ENCODE measurements at places on chromosomes 6 and 20.

GRCh38 chr6:6376845-6377244, 56.4 kb upstream of the F13A1 start:
- no peak for DNase-seq

DNA sequence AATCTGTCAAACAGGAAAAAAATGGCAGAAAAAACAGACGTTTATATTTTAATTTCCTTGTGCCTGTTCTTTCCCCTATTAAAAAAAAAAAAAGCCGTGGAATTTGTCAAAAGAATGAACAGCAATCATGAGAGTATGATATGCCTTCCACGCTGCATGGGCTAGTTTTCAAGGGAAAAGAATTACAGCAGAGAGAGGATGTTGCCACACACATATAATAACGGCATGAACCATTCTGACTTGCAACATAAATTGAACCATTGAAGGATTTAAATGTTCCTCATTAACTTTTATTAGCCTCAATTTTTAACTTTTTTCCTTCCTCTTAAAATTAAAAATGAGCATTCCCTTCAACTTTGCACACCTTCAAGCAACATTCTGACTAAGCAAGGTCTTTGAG, 301.8 kb downstream of the FOXC1 start:
- no peak for DNase-seq

GRCh38 chr6:108365478-108365877, 70.6 kb downstream of the AFG1L start:
- DNase-seq: no peak

DNA sequence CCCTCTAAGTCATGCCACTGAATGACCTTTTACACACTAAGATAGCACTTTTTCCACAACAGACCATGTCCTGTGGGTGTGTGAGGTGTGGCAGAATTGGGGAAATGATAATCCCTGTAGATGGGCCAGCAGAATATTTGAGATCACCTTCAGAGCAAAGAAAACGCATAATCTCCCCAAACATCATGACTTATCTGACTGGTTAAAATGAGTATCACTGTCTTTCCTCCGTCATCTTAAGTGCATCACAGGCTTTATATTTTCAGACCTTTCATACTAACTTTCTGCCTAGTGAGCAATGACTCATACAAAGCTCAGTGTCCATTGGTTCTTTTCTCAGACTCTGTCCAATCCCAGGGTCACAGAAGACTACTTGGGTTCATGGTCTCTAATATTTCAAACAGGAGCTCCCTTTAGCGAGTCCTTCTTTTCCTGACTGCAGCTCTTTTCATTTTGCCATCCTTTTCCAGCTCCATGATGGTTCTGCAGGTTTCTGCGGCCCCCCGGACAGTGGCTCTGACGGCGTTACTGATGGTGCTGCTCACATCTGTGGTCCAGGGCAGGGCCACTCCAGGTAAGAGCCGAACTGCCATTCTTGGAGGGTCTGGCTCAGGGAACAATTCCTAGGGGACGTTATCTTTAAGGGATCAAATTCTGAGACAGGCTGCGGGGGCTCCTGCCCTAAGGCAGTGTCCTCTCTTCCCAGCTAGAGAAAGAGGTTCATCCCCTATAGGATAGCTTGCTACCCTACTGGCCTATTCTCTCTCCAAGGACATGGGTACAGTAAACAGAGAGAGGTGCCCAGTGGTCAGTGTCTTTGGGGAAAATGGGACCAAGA, at the start of gene HLA-DPB1:
Gene HLA-DPB1 (plus strand): TSS at position 423 of the 838 bp plus-strand sequence. CDS start 52 bp downstream, at position 475.
- peak; percentile 61 for DNase-seq

- DNase-seq: no peak
These were observed 1224.0 kb upstream of the ADGRB3 start for GRCh38 chr6:67411036-67411435.

- DNase-seq: no peak
These were observed 51.0 kb upstream of the MLIP start for GRCh38 chr6:54060286-54060685.

GRCh38 chr6:56359201-56359899, 112.0 kb upstream of the COL21A1 start:
- peak; percentile 65 for DNase-seq

DNA sequence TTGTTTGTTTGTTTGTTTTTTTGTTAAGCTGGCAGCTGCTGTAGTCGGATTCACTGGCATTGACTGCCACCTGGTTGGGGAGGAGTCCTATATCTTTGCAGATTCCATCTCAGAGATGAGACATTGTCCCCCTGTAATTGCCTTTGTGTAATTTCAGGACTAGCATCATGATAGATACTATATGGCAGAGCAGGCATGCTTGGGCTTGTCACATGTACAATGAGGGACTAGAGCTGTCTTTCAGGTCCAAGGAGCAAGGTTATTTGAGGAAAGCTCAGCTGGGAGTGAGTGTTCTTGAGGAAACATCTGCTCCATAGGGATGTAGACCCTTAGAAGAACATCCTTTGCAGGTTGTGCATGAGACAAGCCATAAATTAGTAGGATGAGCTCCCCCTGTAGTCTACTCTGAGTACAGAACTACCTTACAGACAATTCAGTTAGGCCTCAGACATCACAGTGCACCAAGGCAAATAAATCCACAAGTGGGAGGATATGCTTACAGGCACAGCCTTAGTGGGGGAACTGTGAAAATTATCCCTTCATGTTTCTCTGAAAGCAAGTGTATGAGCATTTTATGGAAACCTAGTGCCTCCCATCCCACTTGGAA, 62.1 kb downstream of the BMP2 start:
- no peak for DNase-seq

DNA sequence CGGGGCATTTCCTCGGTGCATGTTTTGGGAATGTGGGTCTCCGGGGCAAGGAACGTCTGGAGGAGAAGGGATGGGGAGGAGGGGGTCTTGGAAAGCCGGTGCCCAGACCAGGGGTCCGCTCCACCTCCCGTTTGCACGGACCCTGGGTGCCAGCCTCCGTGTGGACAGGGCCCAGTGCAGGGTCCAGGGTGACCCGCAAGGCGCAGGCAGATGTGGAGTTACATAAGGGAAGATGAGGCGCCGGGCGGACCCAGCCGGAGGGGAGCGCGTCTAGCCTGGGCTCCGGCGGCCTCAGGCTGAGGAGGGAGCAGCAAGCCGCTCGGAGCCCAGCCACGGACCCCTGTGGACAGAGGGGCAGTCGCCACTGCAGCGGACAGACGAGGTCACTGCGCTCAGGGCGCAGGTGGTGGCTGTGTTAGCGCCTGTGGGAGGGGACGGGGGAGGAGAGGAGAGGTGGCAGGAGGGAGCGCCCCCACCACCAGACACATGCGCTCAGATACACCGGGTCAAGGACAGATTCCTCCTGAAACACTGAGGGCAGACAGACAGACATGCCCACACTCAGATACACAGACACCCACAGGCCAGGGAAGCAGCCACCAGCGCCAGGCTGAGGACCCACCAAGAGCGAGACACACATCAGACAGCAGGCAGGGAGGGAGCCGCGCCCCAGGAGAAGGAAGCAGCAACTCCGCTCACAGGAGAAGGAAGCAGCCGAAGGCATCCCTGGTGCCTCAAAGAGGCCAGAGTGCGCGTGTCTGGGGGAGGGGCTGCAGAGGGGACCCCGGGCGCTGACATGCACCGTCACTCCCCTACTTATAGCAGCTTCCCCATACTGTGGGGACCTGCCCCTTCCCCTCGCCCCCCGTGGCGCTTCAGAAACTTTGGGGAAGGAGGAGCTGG, 839 bp upstream of the HRH3 start:
- no peak for DNase-seq

DNA sequence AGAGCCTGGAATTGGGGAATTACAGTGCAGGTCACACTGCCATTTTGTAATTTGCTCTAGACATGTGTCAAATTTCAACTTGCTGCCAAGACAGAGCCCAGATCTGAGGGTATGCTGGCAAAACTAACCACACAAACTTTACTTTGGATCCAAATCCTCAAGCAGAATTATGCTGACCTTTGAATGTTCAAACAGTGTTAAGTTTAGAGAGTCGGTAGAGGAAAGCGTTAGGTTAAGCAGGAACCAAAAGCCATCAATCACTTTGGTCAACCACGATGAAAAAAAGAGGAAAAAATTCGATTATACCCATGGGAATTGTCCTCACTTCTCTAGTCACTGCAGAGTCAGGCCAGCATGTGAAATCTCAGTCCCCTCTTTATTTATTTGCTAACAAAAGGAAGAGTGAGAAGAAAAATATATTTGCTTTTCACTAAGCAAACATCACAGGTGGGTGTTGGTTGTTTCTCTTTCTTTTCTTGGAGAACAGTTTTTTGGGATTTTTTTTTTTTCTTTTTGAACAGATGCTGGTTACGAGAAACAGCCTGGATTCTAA, 105.1 kb upstream of the ADGRF1 start:
- DNase-seq: no peak

DNA sequence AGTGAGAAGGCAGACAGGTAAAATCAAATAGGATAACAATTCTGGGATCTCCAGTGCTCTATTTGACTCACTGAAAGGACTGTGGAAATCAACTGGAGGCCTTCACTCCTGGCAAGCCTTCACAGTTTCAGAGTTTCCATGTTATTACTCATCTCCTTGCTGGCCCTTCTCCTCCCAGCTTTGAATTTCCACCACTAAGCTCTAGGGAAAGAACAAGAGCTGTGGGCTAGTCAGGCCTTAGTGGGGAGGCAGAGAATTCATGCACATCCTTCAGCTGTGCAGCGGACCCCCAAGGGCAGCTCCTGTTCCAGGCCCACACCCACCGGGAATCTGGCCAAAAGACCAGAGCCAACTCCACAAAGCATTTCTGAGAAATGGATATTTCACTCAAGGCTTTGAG, 26.0 kb downstream of the MYLIP start:
- DNase-seq: no peak

GRCh38 chr6:121694389-121694788, 258.9 kb downstream of the GJA1 start:
- DNase-seq: no peak

DNA sequence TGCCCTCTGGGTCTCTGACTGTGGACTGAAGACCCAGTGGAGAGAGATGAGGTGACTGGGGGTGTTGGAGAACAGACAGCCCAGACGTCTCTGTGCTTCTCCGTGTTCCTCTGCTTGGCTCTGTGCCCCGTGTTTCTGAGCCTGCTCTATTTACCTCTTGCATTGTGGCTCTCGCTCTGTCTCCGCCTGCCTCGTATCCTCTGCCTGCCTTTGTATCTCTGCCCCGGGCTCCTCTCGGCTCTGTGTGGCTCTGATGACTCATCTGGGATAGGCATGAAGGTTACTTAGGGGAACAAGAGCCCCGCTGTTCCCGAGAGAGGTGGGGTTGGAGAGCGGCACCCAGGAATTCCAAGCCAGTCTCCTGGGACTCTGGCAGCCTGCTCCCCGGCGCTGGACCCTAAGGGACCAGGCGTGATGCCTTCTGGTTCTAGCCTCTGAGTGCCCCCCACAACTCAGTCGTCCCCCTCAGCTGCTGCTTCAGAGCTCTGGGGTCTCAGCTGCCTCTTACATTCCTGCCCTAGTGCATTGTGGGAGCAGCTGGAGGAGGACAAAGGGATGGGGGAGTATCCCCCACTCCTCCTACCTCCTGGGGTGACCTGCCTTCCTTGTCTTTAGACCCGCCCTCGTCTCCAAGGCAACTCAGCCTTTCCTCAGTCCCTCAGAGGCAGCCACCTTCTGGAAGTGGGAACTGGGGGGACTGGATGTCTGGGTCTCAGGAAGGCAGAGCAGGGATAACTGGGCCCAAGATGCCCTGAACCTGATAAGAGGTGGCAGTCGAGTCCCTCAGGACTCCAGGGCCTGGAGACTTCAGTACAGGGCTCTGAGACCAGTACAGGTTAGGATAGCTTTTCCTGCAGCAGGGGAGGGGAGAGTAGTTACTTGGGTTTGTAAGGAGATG, 1.9 kb downstream of the DDR1 start:
- DNase-seq: no peak

All from HEK293T (cell line).